ENCODE measurements at places on chromosomes 11 and 22.

DNA sequence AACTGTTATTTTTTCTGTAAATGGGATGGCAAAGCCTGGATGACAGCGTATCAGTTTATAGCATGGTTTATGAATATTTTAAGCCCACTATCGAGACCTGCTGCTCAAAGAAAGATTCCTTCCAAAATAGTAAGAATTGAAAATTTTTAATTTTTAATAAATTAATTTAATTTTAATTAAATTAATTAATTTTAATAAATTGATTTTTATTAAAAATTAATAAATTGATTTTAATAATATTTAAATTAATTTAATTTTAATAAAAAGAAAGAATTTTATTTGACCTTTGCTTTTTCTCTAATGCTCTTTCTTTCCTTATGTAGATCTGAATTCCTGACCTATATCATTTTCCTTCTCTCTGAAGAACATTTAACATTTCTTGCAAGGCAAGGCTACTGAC, 62.9 kb downstream of the EXT2 start:
- DNase-seq: no peak

DNA sequence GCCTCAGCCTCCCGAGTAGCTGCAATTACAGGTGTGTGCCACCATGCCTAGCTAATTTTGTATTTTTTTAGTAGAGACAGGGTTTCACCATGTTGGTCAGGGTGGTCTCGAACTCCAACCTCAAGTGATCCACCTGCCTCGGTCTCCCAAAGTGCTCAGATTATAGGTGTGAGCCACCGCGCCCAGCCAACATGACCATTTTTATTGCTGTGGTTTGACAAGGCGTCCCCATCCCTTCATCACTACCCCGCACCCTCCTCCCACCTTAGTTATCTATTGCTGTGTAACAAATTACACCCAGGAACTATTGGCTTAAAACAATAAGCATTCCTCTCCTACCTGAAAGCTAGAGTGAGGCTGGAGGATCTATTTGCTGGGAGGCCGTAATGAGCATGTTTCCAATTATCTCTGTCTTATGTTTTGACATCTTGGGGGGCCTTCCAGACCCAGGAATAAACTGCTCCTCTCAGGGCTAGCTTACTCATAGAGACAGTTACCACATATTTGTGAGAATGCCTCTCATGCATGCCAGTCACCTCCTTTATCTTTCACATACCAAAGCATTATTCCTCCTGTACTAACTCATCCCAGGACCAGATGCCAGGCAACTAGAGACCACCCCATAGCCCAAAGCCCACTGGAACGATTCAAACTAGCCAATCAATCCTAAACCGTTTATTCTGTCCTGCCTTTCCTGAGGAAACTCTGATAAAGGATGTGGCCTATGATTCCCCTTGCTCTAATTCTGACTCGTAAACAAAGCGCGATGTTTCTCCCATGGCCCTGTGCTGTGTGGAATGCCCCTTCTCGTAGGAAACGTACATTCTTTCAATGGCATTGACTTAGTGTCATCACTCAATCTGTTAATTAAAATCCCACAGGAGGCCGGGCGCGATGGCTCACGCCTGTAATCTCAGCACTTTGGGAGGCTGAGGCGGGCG, 19.4 kb downstream of the SNU13 start:
- no peak for DNase-seq

DNA sequence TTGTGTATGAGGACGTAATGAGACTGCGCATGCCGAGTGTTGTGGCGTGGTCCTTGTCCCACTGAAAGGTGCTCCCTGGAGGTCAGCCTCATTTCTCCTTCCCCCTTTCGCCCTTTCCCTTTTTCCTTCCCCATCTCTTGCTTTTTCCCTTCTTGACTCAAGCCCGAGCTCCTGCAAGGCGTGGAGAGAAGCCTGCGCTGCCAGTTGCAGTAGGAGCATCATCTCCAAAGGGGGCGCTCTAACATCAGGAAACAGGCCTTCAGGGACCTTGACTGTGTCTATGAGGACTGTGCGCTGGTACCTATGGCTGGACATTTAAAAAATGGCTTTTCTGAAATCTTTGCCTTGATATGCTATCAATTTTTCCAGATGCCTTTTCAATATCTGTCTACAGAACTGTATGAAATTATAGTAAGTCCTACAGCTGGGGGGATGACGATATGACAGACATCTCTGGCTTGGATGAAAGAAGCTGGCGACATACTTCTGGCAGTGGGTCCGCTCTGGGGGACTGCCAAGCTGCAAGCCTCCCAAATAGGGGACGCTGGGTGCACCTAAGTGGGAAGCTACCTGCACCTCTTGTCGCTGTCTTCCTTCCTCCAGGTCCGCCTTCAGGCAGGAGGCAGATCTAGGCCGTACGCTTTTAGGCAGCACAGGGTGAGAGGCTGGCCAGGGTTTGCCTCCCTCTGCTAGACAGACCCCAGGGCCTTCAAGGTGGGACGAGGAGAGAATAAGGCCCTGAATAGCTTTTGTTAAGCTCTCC, 96.5 kb downstream of the NXPE2 start:
- no peak for DNase-seq

- DNase-seq: no peak
Measured at GRCh38 chr22:17552737-17553136, 10.6 kb upstream of the SLC25A18 start.

- DNase-seq: no peak
Measured at GRCh38 chr22:36736701-36737320, 33.3 kb upstream of the CACNG2 start.

GRCh38 chr22:32961497-32961896, 96.7 kb downstream of the SYN3 start:
- DNase-seq: no peak

GRCh38 chr11:107054391-107054790, 36.1 kb upstream of the GUCY1A2 start:
- DNase-seq: no peak

GRCh38 chr11:91308069-91308468, 916.5 kb upstream of the FAT3 start:
- no peak for DNase-seq

GRCh38 chr22:43230971-43231723, 44.2 kb upstream of the TTLL12 start:
- peak; percentile 53 for DNase-seq

GRCh38 chr22:49532869-49533802, 294.5 kb downstream of the BRD1 start:
- DNase-seq: no peak

DNA sequence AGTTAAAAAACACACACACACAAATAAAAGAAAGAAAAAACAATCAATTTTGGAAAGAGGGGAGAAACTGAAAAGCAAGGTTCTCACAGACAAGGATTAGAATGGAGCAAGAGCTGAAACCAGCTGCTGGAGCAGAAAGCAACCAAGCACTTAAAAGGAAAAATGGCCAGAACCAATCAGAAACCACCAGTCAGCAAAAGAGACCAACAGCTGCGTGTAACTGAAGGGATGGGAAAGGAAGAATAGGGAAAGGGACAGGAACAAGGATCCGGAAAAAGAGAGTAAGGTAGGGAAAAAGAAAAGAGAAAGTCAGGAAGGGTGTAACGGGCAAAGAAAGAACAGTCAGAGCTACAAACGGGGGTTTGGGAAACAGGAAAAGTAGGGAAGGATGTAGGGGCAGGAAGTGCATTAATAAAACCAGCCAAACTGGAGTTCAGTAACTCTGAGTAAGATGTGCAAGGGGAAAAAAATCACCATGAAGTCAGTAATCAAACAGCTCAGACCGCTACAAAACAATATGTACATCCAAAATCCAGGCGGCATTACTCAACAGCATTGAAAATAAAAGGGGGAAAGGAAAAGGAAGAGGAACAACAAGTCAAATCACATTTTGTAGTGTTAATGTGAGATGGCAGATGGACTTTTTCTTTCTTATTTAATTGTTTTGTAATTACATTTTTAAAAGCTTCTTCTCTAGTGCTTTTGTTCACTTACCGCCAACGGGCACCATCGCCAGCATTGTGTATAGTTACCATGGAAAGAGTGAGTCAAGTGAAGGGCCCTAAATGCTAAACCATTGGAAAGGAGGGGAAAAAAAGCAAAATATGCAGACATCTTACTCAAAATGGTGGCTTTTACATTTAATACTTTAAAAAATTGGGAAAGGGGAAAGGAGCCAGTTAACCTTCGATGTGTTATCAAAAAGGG, 49.2 kb downstream of the APOL5 start:
- DNase-seq: no peak

GRCh38 chr11:126660761-126661425, 305.4 kb downstream of the ST3GAL4 start:
- no peak for DNase-seq

- no peak for DNase-seq
Measured at GRCh38 chr11:32118025-32118974, 27.4 kb downstream of the RCN1 start.

DNA sequence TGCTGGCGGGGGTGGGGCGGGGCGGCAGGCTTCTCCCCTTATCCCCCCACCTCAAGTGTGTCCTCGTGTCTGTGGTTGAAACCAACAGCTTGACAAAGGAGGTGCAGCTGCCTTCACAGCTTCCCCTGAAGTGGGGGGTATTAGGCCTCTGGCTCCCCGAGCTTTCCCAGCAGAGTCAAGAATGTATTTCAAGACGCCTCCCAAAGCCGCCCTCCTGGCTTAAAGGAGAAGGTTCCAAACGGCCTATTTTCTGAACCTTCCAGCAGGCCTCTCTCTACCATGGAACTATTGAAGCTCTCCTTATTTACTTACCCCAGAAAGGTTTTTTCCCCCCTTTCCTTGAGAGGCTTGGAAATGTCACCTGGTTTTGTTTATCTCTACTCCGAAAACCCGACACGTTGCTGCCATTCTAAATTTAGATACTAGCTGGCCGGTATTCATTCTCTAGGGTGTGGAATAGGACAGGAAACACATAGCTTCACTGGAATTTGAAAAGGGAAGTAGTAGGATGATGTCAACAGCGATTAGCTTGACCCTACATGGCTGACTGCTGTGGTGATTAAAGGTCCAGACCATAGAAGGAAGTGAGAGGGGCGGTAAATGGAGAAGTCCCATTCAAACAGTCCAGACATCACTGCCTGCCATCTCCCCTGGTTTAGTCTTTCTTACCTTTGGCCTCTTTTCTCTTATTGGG, 671 bp upstream of the PICALM start:
- DNase-seq: no peak

GRCh38 chr11:28461338-28461737, 353.1 kb downstream of the METTL15 start:
- DNase-seq: no peak

- no peak for DNase-seq
Measured at GRCh38 chr22:32803020-32803737, 1.7 kb downstream of the TIMP3 start.

DNA sequence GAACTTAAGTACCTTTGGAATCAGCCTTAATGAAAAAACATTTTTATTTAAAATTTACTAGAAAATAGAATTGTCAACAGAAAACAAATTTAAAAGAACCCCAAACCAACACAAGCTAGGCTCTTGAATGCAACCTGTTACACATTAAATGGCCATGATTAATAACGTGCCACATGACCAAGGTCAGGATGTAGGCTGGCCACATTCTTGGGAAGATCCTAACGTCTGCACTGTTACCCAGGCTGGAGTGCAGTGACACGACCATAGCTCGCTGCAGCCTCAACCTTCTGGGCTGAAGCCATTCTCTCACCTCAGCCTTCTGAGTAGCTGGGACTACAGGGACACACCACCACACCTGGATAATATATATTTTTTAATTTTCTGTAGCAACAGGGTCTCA, 126.4 kb upstream of the APOA1 start:
- DNase-seq: no peak

GRCh38 chr22:45008751-45009605, 827 bp downstream of the PHF21B start:
- no peak for DNase-seq

- DNase-seq: no peak
Measured at GRCh38 chr11:104120493-104121137, 43.3 kb downstream of the PDGFD start.

DNA sequence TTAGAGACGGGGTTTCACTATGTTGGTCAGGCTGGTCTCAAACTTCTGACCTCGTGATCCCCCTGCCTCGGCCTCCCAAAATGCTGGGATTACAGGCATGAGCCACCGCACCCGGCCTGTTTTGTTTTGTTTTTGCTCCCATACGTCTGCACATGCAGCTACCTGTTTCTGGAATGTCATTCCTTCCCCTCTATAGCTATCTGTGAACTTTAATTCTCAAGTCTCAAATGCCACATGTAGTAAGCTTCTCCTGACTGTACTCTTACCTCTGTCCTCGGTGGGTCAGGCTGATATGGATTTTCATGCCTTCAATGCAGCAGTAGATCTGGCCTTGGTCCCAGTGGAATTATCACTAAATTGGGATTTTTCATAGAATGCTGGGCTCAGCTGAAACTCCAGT, 12.4 kb upstream of the SWAP70 start:
- DNase-seq: no peak

GRCh38 chr11:20243974-20244373, 83.7 kb upstream of the DBX1 start:
- no peak for DNase-seq

DNA sequence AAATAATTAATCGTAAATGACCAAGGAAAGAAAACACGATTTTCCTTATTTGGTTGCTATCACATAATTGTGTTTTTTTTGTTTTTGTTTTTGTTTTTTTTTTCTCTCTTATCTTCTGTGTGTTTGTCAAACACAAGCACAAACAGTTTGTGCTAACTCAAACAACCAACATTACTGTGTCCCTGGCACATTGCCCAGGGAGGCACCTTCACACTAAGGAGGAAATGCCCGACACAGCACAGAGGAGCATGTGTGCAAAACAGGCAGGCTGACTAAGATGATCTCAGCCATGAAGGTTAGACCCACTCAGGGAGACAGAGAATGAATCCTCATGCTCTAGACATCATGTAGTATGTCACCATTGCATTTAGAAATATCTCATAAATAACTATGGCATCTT, 130.1 kb downstream of the SOX6 start:
- no peak for DNase-seq

DNA sequence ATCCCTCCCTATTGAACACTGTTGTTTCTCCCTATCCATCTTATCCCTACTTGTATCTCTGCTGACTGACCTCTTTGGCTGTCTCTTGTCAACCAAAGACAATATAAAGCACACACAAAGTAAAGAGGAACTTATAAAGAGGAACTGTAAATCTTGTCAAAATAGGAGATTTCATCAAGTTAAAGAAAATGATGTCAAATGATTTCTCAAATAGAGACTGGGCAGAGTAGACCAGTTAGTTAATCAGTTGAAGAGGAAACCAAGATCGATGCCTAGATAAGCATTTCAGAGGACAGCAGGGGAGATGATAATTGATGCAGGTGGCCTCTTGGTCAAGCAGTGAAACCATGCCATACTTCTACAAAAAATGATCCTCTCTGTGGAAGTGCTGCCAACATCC, 22.7 kb downstream of the KCNQ1OT1 start:
- DNase-seq: no peak

GRCh38 chr11:63609536-63609935, 4.7 kb downstream of the PLAAT3 start:
- DNase-seq: no peak

GRCh38 chr11:109680127-109680526, 258.1 kb downstream of the C11orf87 start:
- DNase-seq: no peak

DNA sequence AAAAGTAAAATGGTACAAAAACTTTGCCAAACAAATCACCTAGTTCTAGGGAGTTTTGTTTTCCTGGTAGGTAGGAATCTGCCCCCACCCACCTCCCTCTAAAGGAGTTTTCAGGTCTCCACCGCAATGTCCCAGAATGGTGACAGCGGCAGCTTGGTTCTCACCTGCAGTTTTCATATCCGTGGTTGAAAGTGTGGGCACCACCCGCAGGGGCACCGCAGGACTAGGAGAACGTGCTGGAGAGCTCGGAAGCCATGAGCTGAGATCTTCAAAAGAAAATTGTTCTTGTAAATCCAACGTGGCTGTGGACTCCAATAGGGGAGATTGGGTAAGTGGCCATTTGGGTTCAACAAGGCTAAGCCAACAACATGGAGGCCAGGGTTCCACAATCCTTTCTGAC, 10.8 kb downstream of the NFRKB start:
- DNase-seq: no peak

- no peak for DNase-seq
Measured at GRCh38 chr11:90846628-90847027, 623.8 kb upstream of the CHORDC1 start.
